Stomach (tissue), 19 donors: ENCODE measurements at places on chromosomes 3 and 15. TPM values are rescaled to one million over a fixed set of nuclear protein-coding genes. Genes with fewer than 3 reads are reported as not detected.
A peak's percentile ranks its signal among the peaks of the same experiment; 100 is the strongest.

The CYP1A2 gene
- polyA plus RNA-seq = not detected

GRCh38 chr3:73148682-73149081 is 87.2 kb downstream of the EBLN2 start:
- no peaks in the 10 kb centered on the region for H3K27me3 ChIP-seq
- no peak overlapping the region for H3K27ac ChIP-seq
- no peaks in the 10 kb centered on the region for H3K36me3 ChIP-seq
- H3K4me1 ChIP-seq = no peaks in the 10 kb centered on the region
- no peak overlapping the region for H3K4me3 ChIP-seq

The CSTA gene
- polyA plus RNA-seq = 8.8 TPM

DNA sequence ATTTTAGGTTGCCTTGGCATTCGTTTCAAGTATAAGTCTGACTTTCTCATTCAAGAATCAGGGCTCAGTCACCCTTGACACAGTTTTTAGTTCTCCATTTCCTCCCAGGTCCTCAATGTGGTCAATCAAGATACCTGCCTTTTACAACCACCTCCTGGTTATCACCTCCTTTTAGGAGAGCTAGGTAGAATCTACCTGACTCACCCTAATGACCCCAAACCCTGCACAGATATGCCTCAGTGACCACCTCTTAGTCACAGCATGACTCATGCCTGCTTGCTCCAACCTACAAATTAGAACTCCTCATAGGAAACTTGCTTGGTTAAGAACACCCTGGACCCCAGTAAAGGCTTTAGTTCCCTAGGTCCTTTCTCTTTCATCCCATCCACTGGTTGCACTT is 22.5 kb downstream of the DMXL2 start:
- H3K27me3 ChIP-seq = no peaks in the 10 kb centered on the region
- H3K4me1 ChIP-seq = no peaks in the 10 kb centered on the region
- H3K27ac ChIP-seq = no peak overlapping the region
- no peak overlapping the region for H3K4me3 ChIP-seq
- DNase-seq = no peak

GRCh38 chr3:184314700-184315542 is 515 bp downstream of the EIF4G1 start:
- H3K4me1 ChIP-seq = peaks cover 48% of the 10 kb centered on the region
- H3K4me3 ChIP-seq = peak overlapping the region; percentile 61
- peak; percentile 83 for DNase-seq
- H3K27me3 ChIP-seq = no peaks in the 10 kb centered on the region
- H3K36me3 ChIP-seq = peaks cover 4% of the 10 kb centered on the region

DNA sequence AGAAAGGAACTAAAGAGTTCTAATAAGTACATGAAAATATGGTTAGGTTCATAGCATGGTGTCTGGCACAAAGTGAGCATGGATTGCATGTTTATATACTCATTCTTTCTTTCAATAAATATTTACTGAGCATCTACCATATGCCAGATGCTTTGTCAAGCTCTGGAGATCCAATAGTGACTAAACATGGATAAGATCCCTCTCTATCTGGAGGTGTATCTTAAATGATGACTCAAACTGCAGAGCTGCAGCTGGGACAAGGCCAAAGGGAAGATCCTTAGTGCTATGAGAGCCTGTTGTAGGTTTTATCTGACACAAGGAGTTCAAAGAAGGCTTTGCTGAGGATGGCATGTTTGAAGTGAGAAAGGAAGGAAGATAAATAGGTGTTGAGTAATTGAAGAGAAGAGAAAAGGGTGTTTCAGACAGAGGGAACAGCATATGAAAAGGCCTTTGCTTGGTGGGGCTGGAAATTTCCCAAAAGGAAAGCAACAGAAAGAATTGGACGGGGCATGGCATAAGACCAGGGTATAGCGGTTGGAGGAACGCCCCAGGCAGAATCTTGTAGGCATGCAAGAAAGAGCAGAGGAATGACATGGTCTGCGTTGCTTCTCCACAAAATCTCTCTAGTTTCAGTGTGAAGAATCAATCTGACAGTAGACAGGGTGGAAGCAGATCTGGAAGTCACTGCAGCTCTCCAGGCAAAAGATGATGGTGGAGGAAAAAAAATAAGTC is 239.9 kb upstream of the LRTM1 start:
- no peaks in the 10 kb centered on the region for H3K36me3 ChIP-seq
- no peak for DNase-seq
- no peaks in the 10 kb centered on the region for H3K27me3 ChIP-seq
- peak overlapping the region; percentile 8 for H3K27ac ChIP-seq

- no peaks in the 10 kb centered on the region for H3K27me3 ChIP-seq
- no peak overlapping the region for H3K4me3 ChIP-seq
- H3K36me3 ChIP-seq = no peaks in the 10 kb centered on the region
- peaks cover 18% of the 10 kb centered on the region for H3K4me1 ChIP-seq
- no peak for DNase-seq
Observed at GRCh38 chr3:179682426-179683080, 29.7 kb downstream of the USP13 start.

The CLDN16 gene
- polyA plus RNA-seq = not detected

The DAZL gene
- not detected for polyA plus RNA-seq

- H3K27me3 ChIP-seq = no peaks in the 10 kb centered on the region
- DNase-seq = no peak
- H3K4me3 ChIP-seq = no peak overlapping the region
Observed at GRCh38 chr15:27889258-27889657, 209.9 kb downstream of the OCA2 start.

The CCDC39 gene
- polyA plus RNA-seq = not detected
